Activated effector memory CD4-positive, alpha-beta T cell treated with Interleukin-2 at 50 U/mL for 16 hours (primary cell): ENCODE measurements at places on chromosomes 4 and X.

DNA sequence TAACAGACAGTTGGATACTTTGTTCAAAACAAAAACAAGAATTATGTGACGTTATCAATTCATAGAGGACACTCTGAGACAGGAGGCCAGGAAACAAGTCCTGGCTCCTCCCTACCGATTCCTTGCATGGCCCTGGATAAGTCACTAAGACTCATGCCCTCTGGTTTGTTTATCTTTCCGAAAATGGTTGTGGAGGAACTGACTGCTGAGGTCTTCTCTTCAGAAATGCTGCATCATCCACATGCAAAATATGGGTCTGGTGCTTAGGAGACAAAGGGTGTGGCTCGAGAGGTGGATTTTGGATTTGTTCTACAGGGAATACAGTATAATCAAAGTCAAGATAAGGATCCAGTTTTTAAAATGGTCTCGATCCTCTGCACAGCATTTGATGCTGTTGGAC, 130.9 kb downstream of the RELL1 start:
- DNase-seq, result no peak

DNA sequence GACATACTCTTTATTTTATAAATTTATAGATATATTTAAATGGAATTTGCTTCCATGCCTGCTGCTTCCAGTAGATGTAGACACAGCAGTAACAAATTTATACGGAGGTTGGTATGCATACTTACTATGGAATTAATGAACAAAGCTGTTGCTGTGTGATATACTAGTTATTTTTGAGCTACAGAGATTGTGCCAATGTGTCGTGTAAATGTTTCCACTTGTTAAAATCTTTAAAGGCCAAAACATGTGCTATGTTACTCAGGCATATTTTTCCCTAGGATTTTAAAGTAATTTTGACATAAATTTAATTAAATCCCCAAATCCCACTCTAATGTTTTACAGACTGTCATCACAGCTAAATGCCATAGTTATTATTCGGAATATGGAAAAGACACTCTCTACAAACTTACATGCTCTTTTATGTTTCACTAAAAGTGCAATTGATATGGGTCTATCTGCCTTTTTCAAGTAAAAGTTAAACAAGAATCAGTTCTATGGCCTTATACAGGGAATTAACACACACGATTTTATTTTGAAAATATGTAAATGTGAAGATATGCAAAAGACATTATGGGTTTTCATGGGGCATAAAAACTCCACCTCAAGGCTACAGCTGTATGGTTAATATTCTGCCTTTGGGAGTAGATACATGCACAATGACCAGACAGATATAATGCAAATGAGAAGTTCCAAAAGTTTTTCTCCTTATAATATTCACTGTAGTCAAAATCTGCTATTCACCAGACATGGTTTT, 256.8 kb downstream of the FSTL5 start:
- DNase-seq, result no peak

GRCh38 chr4:147560625-147561024, 56.6 kb upstream of the TMEM184C start:
- DNase-seq, result no peak

DNA sequence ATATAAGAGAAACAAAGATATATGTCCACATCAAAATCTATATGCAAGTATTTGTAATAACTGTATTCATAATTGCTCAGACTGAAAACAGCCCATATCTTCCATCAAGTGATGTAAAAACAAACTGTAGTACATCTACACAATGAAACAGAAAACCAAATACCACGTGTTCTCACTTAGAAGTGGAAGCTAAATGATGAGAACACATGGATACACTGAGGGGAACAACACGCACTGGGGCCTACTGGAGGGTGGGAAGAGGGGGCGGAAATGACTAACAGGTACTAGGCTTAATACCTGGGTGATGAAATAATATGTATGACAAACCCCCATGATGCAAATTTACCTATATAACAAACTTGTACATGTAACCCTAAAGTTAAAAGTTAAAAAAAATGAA, 42.7 kb downstream of the UBA6 start:
- DNase-seq, result no peak

DNA sequence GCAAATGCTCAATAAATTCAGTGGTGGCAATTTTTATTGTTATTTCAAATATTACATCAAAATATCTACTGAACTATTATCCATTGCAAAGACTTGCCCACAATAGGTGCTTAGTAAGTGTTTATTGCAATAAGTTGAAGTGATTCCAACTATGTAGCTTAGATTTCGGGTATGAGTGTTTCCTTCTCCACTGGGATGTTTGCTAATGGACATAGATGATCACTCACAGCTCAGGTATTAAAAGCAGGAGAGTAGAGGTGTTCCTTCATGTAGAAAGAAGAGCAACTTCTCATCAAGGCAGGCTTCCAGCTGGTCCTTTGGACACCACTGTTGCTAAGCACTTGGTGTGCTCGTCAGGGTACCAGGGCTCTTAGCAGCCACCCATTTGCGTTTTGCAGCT, 66.3 kb upstream of the MTM1 start:
- no peak for DNase-seq

DNA sequence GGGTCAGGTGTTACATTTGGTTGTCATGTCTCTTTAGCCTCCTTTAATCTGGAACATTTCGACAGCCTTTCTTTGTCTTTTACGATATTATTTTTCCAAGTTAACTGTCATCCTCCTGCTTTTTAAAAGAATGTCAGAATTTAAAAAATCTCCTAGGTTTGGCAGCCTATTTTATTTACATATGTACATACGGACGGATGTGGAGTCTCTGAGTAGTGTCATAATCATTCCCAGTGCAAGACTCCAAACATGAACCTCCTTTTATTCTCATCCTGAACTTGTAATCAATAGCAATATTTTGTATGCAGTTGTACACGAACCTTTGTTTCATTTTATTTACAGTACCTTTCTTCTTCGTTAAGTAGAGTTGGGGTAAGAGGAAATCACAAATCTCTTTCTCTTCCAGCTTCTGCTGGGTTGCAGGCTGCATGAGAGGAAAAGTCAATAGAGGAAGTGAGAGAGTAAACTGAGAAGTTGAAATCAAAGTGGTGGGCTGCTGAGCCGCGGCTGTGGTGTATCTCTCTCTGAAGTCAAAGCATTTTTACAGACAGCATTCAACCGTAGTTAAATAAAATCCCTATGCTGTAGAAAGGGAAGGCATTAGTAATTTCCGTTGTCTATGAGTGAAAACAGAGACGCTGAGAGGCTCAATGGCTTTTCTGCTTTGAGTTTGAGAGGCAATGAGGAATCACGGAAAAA, 53.9 kb upstream of the RPS6KA3 start:
- no peak for DNase-seq

GRCh38 chr4:5465956-5466355, 242.4 kb downstream of the EVC2 start:
- DNase-seq, result no peak

GRCh38 chrX:10781847-10782530, 161.6 kb upstream of the MID1 start:
- DNase-seq, result no peak

DNA sequence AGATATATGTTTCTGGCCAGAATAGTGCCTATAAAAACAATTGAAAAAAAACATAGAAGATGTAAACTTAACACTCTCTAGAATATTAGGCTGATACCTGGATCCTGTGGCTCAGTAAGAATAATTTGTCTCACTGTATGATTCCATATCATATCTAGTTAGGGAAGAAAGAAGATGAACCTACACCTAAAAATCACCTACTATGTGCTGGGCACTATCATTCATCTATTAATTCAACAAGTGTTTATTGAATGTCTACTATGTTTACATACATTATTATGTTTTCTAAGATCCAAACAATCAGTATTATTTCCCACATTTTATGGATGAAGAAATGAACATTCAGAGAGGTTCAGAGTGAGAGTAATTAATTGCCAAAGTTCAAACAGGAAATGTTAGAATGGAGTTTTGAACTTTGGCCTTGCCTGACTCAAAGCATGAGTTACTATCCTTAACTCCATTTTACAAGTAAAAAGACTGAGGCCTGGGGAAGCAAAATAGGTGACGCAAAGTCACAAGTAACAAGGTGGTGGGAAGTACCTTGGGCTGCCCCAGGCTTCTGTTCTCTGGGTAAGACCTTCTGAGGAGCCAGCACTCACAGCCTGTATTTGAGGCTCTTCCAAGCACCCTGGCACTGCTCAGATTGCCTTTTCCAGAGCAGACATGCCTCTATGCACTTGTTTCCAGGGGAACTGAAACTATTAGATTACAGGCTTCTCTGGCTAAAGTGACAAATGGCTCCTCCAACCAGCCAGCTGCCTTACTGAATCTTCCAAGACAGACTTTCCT, 111.1 kb upstream of the ACSL4 start:
- DNase-seq, result no peak

GRCh38 chr4:19349416-19349815, 902.3 kb upstream of the SLIT2 start:
- no peak for DNase-seq

- no peak for DNase-seq
Observed at GRCh38 chrX:15976396-15976795, 121.8 kb upstream of the AP1S2 start.

GRCh38 chr4:5773271-5773555, 62.2 kb downstream of the EVC start:
- DNase-seq, result no peak

DNA sequence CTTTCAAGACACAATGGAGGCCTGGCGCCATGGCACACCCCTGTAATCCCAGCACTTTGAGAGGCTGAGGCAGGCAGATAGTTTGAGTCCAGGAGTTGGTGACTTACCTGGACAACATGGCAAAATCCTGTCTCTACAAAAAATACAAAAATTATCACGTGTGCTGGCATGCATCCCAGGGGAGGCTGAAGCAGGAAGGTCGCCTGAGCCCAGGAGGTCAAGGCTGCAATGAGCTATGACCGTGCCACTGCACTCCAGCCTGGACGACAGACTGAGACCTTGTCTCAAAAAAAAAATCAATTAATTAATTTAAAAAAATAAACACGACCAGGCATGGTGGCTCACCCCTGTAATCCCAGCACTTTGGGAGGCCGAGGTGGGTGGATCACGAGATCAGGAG, 2.0 kb upstream of the CTPS2 start:
- no peak for DNase-seq

DNA sequence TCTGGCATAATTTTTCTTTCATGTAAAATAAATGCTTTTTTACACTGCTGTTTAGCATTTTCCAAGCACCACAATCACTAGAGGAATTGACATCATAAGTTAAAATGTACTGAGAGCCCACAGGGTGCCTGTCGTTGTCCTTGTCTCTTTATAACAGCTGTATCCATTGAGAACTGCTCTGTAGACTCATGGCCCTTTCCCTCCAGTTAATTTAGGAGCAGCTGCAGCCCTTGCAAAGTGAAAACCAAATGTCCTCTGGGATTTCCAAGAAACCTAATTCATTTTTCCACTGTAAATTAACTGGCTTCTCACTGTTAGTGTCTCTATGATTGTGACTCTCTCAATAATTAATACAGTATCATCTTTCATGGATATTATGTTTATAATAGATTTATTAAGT, 185.9 kb downstream of the SLC4A4 start:
- DNase-seq, result no peak

DNA sequence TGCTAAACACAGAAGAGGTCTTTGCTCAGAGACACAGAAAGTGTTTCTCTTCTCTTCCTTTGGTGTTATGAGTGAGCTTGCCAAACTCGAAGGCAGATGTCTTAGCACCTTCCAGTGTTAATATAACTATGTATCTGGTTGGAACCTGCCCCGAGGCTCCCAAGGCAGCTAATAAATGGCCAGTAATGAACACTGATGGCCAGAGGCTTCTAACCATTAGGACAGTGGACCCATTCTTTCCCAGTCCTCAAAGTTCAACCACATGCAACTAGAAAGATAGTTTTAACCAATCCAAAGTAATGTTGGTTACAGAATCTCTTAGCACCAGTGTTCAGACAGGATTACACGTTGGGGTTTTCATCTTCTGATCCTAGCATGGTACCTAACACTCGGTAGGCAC, 42.7 kb upstream of the JADE1 start:
- DNase-seq, result no peak

GRCh38 chr4:82517043-82517442, 44.7 kb downstream of the TMEM150C start:
- DNase-seq, result no peak

- DNase-seq, result no peak
Observed at GRCh38 chr4:75723163-75724065, 963 bp upstream of the USO1 start.

- no peak for DNase-seq
Observed at GRCh38 chr4:123297836-123298235, 98.8 kb upstream of the SPRY1 start.

DNA sequence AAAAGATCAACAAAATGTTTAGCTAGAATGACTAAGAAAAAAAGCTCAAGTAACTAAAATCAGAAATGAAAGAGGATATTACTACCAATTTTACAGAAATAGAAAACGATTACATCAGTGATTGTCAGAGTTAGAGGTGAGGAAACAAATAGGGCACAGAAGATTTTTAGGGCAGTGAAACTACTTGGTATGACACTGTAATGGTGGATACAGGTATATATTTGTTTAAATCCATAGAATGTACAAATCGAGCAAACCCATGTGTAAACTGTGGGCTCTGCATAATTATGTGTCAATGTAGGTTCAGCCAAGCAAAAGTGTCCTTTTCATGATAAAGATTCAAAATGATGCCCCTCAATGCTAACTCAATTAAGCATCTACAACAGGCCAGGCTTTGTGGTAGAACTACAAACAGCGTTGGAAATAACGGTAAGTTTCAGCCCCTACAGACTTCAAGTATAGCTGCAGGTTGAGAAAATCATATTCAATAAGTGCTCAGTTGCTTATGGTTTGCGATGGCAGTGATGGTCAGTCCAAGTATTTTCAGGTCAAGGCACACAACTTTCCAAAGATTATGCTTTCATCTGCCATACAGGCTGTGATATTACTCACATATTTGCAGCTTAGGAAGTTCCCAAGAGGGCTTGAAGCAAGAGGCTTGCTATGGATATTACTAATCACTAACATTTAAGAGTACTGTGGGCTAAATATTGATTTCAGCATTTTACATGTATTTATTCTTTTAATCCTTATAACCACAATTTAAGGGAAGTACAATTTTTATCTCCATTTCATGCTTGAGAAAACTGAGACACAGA, 158.6 kb downstream of the TET2 start:
- no peak for DNase-seq

- DNase-seq, result no peak
Observed at GRCh38 chr4:138078253-138078652, 163.9 kb downstream of the SLC7A11 start.
